ENCODE measurements at places on chromosomes 3 and 15. TPM values are rescaled to one million over a fixed set of nuclear protein-coding genes. Genes with fewer than 3 reads are reported as not detected.
A peak's percentile ranks its signal among the peaks of the same experiment; 100 is the strongest.

- H3K4me3 ChIP-seq = no peak overlapping the region
- DNase-seq = no peak
- H3K4me1 ChIP-seq = peaks cover 40% of the 10 kb centered on the region
- H3K36me3 ChIP-seq = no peaks in the 10 kb centered on the region
These were observed 514.1 kb downstream of the MAGI1 start for GRCh38 chr3:65524584-65524983.

- H3K4me1 ChIP-seq = peaks cover 40% of the 10 kb centered on the region
- H3K36me3 ChIP-seq = no peaks in the 10 kb centered on the region
These were observed 11.5 kb upstream of the SHF start for GRCh38 chr15:45199136-45199810.

DNA sequence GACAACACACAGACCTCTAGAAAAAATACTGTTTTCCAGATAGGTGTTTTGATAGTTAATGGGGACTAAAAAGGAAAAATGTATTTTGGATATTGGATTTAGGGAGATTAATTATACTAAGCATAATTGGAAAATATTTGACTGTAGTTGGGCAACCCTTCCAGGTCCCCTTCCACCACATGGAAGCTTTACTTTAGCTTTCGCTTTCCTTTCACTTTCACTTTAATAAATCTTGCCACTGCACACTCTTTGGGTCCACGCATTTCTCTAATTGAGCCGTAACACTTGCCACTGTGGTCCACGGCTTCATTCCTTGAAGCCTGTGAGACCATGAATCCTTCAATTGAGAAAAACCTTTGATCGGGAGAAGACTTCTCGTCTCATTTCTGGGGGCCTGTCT lies 15.5 kb downstream of the GLDN start:
- no peak for DNase-seq
- no peak overlapping the region for H3K4me3 ChIP-seq
- no peaks in the 10 kb centered on the region for H3K27me3 ChIP-seq
- peaks cover 18% of the 10 kb centered on the region for H3K4me1 ChIP-seq
- H3K36me3 ChIP-seq = no peaks in the 10 kb centered on the region

DNA sequence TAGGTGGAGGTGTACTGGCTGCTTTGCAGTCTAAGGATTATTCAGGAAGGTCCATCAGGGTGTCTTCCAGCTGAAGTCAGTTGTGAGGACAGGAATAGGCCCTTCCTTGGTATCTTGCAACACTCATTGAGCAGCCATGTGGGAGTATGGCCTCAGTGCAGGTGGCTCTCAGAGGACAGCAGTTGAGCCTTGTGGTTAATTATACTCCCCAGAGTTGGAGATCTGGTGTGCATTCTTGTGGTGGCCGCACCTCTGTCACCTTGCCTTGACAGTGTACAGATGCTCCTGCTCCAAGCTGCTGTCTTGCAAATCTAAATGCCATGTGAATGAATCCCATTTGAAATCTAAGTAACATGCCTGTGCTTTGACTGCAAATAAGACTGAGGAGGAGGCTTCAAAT lies 339.9 kb upstream of the BCHE start:
- H3K4me3 ChIP-seq = no peak overlapping the region
- no peaks in the 10 kb centered on the region for H3K4me1 ChIP-seq
- no peaks in the 10 kb centered on the region for H3K27me3 ChIP-seq
- no peaks in the 10 kb centered on the region for H3K36me3 ChIP-seq
- no peak for DNase-seq

- no peak for DNase-seq
- H3K4me3 ChIP-seq = no peak overlapping the region
- no peaks in the 10 kb centered on the region for H3K4me1 ChIP-seq
- H3K27me3 ChIP-seq = peaks cover 24% of the 10 kb centered on the region
- H3K36me3 ChIP-seq = no peaks in the 10 kb centered on the region
These were observed 57.9 kb downstream of the TPRA1 start for GRCh38 chr3:127532561-127533203.

DNA sequence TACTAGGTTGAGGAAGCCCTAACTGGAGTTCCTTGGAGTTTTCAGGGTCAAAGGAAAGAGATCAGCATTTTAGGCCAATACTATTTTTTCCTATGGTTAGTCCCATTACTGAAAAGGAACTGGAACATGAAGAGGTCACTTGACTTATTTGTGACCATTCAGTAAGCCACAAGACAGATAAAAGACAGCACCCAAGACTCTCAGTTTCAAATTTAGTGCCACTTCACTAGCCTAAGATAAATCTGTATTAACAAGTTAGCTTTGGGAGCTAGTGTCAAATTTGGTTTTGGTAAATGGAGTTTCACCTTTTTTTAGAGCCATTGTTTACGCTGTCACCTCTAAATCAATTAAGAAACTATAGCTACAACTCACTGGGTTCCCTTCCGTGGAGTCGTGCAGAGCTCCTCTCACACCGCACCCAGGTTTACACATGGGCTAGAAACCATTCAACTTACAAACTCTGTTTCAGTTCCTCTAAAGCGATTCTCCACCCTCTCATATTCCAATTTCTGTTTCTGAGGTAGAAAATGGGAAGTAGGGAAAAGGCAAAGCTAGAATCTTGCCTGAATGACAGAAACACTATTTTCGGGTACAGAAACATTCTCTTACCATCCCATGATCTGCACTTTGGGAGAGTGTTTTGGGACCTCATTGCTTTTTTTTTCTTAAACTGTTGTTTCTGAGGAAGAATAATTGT lies 14.4 kb downstream of the CCDC32 start:
- peaks cover 34% of the 10 kb centered on the region for H3K36me3 ChIP-seq
- peaks cover 77% of the 10 kb centered on the region for H3K4me1 ChIP-seq
- no peaks in the 10 kb centered on the region for H3K27me3 ChIP-seq
- no peak for DNase-seq
- H3K27ac ChIP-seq = peak overlapping the region; percentile 87
- peak overlapping the region; percentile 16 for H3K4me3 ChIP-seq

- peak overlapping the region; percentile 26 for H3K4me3 ChIP-seq
- DNase-seq = no peak
- peak overlapping the region; percentile 2 for H3K27ac ChIP-seq
- H3K36me3 ChIP-seq = no peaks in the 10 kb centered on the region
These were observed 19.0 kb upstream of the C15orf61 start for GRCh38 chr15:67501836-67502461.

DNA sequence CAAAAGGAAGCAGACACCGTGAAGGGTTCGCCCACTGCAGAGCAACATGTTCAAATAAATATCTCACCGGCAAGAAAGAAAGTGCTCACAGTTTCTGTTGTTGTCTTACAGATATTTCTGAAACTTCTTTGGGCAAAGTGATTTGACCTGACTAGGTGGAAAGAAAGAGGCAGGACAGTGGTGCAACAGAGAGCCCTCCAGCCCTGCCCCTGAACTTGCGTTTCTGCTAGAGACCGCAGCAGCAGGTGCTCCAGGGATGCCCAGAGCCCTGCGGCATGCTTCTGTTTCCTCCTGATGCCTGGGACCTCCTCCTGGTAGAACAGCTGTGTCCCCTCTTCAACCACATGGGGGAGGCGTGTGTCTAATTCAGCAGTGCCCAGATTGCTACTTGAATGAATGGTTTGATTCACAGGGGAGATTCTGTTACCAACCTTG lies 123.4 kb downstream of the ATP10A start:
- no peaks in the 10 kb centered on the region for H3K36me3 ChIP-seq
- peaks cover 14% of the 10 kb centered on the region for H3K27me3 ChIP-seq
- no peak for DNase-seq
- H3K27ac ChIP-seq = no peak overlapping the region

DNA sequence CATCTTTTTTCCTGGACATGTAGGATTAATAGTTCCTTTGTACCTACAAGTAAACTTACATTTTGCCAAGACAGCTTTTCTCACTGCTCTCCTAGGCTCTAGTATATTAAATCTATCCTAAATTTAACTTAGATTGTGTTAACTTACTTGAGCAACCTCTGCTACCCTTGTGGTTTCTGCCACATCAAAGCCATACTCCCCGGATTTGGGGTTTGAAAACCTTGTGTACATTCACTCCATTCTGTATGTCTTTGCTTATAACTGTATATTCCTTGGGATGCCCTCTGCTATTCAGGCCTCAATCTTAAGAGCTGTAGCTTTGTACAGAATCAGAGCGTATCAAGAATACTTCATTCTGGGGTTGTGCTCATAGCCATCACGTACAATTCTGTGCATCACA lies 60.4 kb downstream of the ARIH1 start:
- DNase-seq = no peak
- peaks cover 7% of the 10 kb centered on the region for H3K4me1 ChIP-seq
- no peaks in the 10 kb centered on the region for H3K27me3 ChIP-seq
- H3K4me3 ChIP-seq = no peak overlapping the region
- H3K36me3 ChIP-seq = no peaks in the 10 kb centered on the region
- H3K27ac ChIP-seq = no peak overlapping the region

The DYNLT2B gene
- 3.9 TPM for total RNA-seq

The PTX3 gene
- 0.52 TPM for total RNA-seq

The LDHAL6B gene
- total RNA-seq = not detected

The KNL1 gene
- 0.96 TPM for total RNA-seq

The GABRR3 gene
- not detected for total RNA-seq

The RLBP1 gene
- not detected for total RNA-seq

The SEC22C gene
- total RNA-seq = 23.0 TPM
